GM04503 (cell line): ENCODE measurements at places on chromosomes 2 and 18.

GRCh38 chr2:163752267-163752666, 16.5 kb upstream of the FIGN start:
- DNase-seq = no peak

GRCh38 chr2:159140070-159140769, 146.3 kb downstream of the WDSUB1 start:
- DNase-seq = no peak

DNA sequence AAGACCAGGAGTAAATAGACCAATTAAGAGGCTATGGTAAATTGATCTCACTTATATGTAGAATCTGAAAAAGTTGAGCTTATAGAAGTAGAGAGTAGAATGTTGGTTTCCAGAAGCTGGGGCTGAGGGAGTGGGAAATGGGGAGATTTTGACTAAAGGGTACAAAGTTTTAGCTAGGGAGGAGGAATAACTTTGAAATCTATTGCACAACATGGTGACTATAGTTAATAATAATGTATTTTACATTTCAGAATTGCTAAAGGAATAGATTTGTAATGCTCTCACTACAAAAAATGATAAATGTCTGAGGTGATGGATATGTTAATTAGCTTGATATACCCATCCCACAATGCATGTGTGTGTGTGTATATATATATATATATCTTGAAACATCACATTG, 82.1 kb downstream of the UBR3 start:
- no peak for DNase-seq

DNA sequence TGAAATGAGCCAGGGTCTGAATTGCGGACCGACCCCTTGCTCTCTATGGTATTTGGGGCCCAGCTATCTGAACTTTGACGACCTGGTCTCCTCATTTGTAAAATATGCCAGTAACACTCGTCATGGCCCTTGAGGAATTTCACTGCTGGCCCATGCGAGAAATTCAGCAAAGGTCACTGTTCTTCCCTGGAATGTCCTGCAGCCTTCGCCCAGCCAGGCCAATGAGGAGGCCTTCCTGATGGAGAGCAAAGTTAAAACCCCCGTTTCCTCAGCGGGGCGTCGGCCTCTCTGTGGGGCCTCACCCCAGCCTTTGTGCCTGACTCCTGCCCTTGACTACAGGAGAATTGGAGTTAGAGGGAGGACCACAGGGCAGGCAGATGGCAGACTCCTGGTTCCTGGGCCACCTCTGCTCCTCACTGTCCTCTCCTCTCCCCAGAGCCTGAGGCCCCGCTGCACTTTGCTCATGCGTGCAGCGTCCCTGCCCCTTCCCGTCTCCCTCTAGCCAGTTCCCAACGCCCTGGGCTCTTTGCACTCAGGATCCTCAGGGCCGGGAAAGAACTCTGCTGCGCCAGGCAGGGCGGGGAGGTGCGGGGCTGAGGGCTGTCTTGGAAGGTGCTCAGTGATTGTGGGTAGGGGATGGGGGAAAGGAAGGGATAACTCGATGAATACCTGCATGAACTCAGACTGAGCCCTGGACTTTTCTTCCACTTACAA, 257.0 kb upstream of the RAB6C start:
- DNase-seq = no peak

DNA sequence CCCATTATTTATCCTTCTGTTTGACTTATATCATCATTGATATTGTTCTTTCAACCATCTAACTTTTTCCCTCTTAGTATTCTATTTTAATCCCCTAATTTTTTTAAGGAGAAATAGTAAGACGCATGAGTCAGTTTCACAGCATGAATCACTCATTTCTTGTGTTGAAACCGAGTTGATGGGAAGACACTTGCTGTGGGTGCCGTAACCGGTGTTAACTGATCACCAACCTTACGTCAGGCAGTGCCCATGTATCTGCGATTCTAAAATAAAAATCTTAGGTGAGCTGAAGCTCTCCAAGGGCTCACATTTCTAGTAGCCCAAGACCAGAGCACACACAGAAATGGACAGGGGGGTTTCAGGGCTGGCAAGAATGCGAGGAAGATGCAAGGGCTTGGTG, 348.1 kb downstream of the GALR1 start:
- DNase-seq = no peak

- DNase-seq = no peak
Observed at GRCh38 chr2:238939074-238939473, 91.2 kb downstream of the TWIST2 start.

DNA sequence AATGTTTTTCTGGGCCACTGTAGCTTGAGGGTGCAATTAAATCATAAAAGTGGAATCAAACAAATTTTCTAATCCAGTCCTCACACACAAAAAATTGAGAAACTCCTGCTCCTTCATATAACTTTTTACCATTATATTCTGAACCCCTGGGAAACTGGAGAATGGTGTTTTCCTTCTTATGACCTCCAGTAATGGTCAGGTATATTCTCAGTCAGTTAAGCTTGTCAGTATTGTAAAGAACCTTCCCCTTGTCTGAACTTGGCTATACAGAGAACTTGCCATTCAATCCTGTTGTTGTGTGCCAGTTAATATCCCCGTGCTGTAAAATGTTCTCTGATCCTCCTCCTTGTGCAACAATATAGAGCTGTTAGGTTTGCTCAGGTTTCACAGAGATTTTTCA, 39.5 kb downstream of the ZNF804A start:
- no peak for DNase-seq

GRCh38 chr2:65658881-65659280, 226.5 kb upstream of the SPRED2 start:
- DNase-seq = no peak

- DNase-seq = peak; percentile 53
Observed at GRCh38 chr2:69755862-69756467, 14.0 kb downstream of the ANXA4 start.

GRCh38 chr2:67917332-67918054, 145.3 kb downstream of the C1D start:
- peak; percentile 100 for DNase-seq

GRCh38 chr2:240906141-240906910, at the start of gene CROCC2:
CROCC2 (plus strand) TSS chr2:240906336; CDS start chr2:240906514, 178 bp downstream.
- no peak for DNase-seq

- DNase-seq = no peak
Observed at GRCh38 chr2:195312662-195313061, 344.4 kb upstream of the SLC39A10 start.

- DNase-seq = no peak
Observed at GRCh38 chr2:46502291-46502885, 23.0 kb downstream of the TMEM247 start.

DNA sequence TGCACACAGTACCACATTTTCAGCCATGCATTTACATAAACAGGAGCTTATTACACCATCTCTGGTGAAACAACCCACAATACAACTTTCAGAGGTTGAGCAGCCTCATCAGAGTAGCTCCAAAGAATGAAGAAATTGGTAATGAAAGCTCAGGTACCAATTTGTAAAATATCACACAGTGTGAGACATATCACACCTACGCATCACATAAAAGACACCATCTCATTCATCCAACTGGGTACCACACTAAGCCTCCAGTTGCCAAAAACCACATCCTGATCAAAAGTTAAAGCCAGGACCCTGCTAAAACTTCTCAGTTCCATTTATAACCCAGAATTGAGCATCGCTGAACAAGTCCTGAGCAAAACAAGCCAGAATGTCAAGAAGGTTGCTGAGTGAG, 4.6 kb downstream of the TMEM163 start:
- DNase-seq = no peak

DNA sequence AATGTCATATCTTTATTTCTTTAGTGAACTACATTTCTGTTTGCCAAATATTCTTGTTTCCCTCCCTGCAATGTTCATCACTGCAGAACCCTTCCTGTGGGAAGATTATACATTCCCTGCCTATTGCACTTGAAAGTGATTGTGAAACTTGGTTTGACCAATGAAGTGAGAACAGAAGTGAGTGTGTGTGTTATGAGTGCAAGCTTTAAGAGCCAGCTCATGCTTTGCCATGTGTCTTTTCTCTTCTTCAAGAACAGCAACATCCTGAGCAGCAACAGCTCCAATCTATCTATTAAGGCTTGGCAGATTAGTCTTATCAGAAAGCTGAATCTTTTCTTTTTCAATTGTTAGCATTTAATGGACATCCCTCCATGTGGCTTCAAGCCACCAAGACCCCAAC, 42.0 kb upstream of the UBE2E3 start:
- DNase-seq = peak; percentile 32

GRCh38 chr2:94994914-94995552, 30.5 kb upstream of the MAL start:
- DNase-seq = no peak

DNA sequence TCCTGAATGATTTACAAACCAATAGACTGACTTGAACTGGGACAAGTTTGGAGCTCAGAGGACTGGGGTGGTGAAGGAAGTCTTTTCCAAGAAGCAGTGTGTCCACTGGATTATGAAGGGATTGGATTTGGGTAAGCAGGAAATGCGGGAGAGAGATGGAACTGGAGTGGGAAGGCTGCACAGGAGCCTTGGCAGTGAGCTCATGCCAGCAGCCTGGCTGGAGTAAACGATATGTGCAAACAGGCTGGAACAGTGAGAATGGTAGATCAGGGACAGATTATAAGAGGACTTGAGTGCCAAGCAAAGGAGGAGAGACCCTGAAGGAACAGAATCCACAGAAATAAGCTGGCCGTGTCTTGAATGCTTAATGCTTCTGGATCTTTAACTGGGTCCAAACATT, 121.9 kb upstream of the GATA6 start:
- DNase-seq = no peak

- DNase-seq = no peak
Observed at GRCh38 chr2:241895712-241896641, 26.4 kb downstream of the RTP5 start.

DNA sequence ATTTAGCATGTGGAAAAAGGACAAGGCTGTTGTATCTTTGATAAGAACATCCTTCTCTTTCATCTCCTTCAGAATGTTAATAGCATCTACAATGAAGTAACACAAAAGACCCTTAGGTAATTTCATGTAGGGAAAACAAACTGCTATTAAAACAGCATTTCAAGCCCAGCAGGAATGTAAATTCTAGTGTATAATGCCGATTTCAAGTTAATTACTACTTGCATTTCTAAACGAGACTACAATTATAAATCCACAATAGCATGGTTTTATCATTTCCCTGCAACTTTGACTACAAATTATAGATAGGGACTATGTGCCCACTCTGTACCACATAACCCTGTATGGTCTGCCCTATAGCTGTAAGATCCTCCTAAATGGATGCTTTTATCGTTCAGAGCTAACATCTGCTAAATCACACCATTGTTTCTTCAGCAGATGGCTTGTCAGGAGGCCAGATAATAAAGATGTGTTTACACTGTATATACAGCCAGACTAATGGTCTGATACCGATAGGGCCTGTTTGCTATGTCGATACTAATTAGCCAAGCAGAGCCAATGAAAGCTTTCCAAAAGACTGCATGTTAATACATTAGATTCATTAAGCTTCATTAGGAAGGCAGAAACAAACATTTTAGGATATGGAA, 51.9 kb downstream of the LRPPRC start:
- DNase-seq = no peak

DNA sequence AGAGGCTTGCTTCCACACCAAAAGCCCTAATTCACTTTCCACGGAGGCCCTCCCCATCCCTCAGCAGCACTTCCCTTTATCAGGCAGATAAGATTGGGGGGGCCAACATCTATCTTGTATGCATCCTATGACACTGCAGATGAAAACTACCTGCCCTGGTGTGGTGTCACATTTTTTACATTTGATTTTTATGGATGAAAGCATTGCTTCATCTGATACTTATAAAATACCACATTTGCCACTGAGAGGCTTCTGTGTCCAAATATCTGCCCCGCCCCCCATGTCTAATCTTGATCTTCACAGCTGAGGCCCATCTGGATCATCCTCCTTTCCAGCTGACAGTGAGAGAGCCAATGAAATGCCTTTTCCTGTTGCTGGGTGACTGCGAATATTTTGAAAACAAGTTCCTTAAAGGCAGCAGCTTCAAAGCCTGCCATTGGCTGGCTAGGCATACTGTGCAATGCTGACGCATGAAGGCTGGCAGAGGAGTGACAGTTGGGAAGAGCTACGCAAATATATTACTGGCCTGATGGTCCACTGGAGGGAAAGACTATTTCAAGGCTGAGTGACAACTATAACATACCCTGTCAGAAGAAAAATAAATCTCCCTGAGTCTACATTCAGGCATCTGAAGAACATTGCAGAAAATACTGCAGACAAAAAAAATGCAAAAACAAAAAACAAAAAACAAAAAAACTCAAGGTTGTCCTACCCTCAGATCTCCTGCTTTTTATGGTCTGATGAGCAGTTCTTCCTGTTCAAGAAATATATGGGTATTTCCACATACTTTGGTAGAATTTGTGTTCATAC, 318.7 kb downstream of the PDE11A start:
- peak; percentile 87 for DNase-seq

DNA sequence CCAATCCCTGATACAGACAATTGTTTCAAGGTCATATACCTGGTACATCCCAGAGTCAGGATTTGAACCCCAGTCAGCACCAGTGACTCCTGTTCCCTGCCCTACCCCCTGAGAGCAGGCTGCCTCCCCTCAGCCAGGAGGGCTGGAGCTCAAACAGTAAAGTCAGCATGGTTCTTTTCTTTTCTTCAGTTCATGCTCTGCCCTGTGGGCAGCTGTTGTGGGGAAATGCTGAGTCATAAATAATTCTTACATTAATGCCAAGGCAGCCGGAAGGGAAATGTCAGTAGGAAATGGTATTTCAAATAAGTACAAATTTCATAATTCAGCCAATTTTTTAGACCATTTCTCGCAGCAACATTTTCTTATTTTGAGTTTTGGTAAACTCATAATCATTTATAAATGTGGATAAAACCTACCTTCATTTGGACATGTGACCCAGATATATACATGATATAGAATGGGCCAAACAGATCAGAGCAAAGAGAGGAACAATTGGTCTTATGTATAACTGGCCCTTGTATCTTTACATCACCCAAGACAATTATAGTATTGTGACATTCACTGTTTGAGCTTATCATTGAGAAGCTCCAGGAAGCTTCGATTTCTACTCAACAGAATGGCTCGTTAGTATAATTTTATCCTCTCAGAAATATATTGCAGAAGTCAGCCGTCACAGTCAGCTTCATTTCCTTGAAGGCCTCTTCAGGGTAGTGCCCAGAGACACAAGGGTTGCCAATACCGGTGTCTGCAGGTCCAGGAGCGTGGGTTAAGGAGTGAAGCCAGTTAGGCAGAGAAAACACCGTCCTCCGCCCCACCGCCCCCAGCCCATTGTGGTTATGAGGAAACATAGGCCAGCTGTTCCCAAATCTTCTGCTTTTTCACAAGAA, 28.0 kb upstream of the SCYGR1 start:
- no peak for DNase-seq

- no peak for DNase-seq
Observed at GRCh38 chr2:128324897-128325410, 6.3 kb upstream of the HS6ST1 start.

DNA sequence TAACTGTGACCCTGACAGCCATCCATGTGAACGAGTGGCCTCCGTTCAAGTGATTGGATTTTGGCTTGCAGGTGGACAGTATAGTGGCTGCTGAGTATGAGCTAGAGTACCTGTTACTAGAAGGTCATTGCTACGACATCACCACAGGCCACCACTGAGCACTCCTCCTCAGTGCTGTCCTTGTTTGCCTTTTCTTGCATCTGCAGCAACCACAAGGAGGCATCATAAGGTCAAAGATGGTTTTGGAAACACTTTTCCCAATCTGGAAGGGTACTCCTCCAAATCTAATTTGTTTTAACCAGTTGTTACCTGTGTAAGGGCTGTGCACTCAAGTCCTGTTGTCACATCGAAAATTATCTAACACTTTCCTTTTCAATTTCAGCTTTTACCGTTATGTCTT, 81.2 kb downstream of the UGGT1 start:
- DNase-seq = no peak
